Caco-2 (cell line): ENCODE measurements at places on chromosomes 2 and 18.

DNA sequence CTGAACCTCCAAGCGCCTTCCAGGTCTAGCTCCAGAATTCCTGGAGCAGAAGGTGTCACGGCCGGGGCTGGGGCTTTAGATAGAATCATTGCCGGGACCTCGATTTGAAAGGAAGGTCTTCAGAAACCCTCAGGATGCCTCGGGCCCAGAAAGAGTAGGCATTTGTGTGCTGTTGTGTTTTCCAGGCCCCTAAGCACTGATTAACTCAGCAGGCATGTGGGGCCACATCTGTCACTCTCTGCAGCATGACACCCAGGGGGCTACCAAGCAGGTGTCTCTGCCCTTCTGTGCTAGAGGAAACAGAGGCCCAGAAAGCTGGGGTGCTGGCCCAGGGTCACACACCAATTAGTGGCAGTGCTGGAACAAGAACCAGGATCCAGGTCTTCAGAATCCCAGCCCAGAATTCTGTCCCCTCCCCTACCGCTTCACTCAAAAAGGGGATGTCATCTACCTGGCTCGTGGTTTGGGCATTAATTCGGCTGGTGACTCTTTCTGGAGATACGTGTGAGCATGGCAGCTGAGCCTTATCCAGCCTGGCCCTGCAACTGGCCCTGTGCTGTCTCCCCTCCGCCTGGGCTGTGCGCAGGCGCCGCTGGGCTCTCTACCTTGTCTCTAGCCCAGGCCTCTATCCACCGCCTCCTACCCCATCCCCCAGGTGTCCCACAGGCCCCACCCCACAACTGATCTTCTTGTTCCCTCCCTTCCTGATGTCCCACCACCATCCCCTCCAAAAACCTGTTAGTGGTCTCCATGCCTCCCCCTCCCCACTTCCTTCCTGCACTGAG is 245.4 kb downstream of the ATAD2B start:
- no peak for DNase-seq

- no peak for DNase-seq
Observed at GRCh38 chr2:57597940-57598339, 448.7 kb upstream of the VRK2 start.

DNA sequence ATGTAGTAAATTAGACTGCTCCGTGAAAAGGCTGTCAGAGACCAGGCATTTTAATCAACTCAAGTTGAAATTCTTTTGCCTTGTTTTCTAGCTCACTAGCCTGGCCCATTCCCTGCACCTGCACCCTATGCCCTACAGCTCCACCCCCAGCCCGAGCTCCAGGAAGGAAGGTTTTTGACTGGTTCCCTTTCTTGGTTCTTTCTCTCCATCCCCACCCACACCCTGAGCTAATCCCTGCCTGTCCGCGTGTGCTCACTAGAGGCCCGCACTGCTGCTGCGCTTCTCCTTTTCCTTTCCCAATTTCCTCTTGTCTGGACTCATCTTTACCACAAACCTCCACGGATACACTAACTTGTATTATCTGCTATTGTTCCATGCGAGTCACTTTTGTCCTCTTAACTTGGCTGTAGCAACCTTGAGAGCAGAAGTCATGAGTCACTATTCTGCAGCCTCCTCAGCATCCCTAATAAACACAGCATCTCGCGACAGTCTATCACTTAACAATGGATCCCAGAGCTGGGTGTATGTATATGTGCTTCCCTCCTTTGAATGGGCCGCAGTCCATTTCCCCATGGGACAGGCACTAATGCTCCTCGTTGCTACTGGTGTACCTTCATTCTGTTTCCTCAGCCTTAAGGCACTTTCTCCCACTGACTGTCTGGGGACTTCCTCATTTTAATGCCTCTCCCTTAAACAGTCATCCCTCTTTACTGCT is 36.5 kb downstream of the COLEC12 start:
- DNase-seq = no peak

DNA sequence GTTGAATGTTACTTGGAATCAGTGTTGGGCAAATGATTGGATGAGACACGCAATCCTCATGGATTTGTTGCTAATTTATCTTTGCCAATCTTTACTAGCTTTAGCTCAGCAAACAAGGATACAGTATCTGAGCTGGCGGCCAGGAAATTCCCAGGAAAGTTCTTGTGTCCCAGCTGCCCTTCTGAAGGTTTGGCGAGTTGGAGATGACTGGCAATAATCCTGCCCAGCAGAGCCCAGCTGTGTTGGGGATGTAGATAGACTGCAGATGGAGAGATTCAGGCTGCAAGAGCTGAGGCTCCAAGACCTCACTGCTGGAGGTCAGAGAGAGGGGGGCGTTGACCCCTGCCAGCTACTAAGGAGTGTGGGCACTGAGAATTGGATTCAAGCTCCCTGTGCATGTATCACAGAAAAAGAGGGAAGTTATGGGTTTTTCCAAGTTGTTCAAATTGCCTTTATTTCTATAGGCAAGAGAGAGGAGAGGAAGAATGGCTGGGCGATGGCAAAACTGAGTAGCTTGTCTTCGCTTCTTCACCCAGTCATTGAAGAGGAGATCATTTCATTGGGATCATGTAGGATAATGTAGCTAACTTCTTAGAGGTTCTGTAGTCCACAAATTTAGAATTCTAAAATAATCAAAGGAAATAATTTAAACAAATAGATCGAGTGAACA is 506.8 kb upstream of the LRATD1 start:
- DNase-seq = no peak

DNA sequence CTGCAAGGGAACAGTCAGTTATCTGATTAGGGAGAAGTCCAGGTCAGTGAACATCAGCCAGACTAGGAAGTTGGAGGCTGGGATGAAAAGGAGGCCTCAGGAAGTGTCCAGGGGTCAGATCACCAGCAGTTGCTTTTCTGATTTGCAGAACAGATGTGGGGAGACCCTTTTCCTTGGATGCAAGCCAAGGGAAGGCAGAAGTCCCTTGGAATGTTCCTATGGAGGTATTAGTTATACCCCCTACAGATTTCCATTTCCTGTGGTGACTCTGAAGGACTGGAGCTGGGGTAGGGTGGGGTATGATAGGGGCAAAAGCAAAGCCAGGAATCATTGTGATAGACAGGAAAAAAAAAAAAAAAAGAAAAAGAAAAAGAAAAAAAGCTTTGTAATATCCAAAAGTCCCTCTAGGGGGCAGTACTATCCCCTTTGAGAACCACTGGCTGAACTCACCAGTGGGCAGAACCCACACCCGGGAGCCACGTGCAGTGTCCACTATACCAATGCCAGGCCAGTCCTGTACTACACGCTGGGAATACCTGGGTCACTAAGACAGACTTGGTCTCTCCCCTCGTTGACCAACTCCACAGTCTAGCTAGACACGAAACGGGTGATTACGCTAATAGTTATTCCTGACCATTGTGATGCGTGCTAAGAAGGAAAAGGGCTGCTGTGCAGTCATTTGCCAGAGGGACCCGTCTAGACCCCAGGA is 7.4 kb downstream of the DYSF start:
- no peak for DNase-seq

DNA sequence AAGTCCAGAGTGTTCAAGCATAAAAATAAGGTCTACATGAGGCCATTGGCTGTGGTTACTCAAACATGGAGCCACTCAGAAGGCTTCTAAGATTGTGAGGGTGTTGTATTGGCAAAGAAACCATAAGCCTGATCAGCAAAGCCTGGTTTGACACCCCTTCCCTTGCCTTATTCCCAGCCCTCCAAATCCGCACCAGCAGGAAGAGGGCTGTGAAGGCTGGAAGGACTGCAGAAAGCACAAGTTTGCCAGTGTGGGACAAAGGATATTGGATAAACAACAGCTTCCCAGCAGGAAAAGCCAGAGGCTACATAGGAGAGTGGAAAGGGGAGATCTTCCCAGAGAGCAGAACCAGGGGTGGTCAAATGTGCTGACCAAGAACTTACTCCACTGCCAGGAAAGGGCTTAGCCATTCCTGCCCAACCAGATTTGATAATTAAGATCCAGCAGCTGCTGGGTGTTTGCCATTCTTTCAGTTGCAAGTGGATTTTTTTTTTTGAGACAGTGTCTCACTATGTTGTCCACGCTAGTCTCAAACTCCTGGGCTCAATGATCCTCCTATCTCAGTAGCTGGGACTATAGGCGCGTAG is 1.5 kb upstream of the PRKAG3 start:
- no peak for DNase-seq

GRCh38 chr2:133498662-133499585 is 69.3 kb downstream of the NCKAP5 start:
- DNase-seq = no peak

GRCh38 chr2:81650048-81650971 is 1345.8 kb upstream of the LRRTM1 start:
- DNase-seq = no peak

GRCh38 chr18:25516121-25516520 is 164.2 kb upstream of the ZNF521 start:
- no peak for DNase-seq

- DNase-seq = no peak
Observed at GRCh38 chr2:137910641-137911040, 53.6 kb upstream of the HNMT start.

DNA sequence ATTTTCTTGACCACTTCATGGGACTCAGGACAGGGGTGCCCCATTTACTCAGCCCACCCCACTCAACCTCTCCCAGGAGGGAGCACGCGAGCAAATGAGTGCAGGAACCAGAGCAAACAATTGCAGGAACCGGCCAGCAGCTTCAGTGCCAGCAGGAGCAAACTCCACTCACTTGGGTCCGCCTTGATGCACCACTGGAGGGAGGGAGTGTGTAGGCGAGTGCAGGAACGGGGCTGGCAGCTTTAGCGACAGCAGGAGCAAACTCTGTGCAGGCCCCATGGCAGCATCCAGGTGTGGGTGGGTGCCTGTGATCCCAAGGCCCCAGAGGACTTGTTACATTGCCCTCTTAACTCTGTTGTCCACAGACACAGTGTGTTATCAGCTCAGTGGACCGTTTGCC is 1667.3 kb upstream of the CELF4 start:
- no peak for DNase-seq

DNA sequence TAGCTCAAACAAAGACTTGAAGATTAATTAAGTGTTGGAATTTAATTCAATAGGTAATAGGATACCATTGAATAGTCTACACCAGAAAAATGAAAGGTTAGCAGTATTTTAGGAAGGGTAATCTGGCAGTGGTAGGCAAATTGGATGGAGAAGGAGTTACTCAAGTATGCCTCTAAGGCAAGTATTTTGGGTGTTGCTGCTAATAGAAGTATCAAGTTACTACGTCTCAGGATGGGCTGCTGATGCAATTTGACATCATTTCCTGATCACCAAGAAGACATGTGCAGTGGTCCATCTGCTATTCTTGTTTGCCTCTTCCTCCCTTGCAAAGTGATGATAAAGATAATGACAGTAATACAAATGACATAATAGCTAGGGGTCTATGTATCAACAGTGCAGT is 485.3 kb downstream of the TGIF1 start:
- DNase-seq = no peak

- DNase-seq = no peak
Observed at GRCh38 chr2:123514613-123515207, 510.4 kb upstream of the CNTNAP5 start.

DNA sequence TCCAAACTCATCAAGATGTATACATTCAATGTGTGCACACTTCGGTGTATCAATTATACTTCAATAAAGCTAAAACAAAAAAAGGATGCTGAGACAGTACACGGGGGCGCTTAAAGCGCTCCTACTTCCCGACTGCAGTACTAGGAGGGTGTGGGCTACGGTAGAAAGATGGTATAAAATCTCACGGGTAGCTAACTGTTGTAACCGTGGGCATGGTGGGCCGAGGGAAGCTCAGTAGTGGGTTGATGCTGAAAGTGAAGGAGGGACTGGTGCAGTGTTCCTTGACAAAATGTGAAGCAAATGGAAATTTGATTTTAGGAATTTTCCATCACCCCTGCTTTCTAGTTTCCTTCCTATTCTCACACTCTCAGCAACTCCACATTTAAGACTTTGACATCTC is 42.6 kb upstream of the DARS1 start:
- DNase-seq = no peak

GRCh38 chr2:125837128-125837527 is 818.8 kb upstream of the GYPC start:
- DNase-seq = no peak

DNA sequence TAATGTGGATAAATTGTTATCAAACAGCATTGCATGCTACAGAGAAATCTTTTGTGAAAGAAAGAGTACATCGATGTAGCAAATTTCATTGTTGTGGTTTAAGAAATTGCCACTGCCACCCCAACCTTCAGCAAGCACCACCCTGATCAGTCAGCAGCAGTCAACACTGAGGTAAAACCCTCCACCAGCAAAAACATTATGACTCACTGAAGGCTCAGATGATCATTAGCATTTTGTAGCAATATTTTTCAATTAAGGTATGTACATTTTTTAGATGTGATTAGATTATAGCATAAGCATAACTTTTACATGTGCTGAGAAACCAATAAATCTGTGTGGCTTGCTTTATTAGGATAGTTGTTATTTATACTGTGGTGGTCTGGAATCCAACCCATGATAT is 75.5 kb downstream of the ZNF385B start:
- DNase-seq = no peak

DNA sequence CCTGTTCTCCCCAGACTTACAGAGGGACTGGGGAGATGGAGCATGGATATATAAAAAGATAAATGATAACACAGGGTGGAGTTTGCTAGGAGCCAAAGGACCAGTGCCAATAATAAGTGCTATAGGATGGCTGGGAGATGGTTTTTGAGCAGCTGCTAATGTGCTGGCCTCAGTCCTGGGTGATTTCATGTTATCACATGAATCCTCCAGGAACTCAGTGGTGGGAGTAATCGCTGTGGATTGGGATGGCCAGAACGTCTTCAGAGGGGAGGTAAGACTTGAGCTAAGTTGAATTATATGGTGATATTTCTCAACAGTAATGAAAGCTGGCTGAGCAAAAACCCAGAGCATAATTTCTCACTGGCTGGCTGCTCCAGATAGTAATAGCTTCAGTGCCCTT is 441.4 kb downstream of the SLC4A3 start:
- DNase-seq = no peak

- DNase-seq = no peak
Observed at GRCh38 chr2:21289989-21290388, 166.2 kb downstream of the TDRD15 start.

GRCh38 chr2:109135359-109136197 is 6.6 kb downstream of the SH3RF3 start:
- no peak for DNase-seq

- no peak for DNase-seq
Observed at GRCh38 chr2:240816584-240817495, 3.2 kb downstream of the KIF1A start.

DNA sequence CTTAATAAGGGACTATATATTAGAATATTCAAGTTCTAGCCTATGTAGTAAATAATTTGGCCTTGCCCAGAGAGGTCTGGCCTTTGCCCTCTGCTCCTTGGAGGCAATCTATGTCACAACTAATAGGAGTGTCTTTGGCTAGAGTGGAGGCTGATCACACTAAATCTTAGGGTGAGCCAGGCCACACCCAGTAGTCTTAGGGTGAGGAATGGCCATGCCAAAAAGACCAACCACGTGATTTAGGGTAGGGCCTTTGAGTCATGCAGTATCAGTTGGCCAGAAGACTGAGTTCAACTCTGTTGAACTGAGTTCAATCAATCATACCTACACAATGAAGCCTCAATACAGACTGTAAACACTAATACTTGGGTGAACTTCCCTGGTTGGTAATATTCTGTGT is 26.0 kb upstream of the FLACC1 start:
- no peak for DNase-seq
